ENCODE measurements at places on chromosomes 16 and 17.

- no peak for DNase-seq
Observed at GRCh38 chr17:39608142-39608981, 642 bp upstream of the NEUROD2 start.

DNA sequence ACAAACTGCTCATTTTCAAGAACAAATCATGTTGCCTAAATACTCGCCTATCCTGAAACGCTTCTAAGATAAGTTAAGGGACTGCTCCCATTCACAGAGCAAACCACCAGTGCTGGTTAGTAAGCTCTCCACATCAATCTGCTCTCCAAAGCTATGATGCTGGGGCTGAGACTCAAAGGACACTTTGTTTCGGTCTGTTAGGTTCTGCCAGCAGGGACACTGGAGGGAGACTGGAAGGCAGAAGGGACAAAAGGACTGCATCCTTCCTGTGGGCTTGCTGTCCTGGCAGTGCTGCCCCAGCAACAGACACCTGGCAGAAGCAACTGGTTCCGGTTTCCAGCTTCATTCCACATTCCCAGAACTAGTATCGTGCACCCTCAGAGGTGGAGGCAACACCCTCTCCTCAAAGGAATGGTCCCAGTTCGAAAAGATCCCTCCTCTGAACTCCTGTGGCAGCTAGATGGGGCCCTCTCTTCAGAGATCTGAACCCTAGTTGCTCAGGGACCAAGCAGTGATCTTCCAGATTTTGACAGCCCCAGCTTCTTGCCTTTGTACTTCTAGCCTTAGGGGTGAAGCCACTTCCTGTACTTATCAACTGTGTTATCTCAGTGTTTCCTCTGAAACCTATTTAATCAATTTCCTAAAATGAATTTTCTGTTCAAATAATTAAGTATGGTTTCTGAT is 73.4 kb upstream of the GSG1L start:
- peak; percentile 51 for DNase-seq

DNA sequence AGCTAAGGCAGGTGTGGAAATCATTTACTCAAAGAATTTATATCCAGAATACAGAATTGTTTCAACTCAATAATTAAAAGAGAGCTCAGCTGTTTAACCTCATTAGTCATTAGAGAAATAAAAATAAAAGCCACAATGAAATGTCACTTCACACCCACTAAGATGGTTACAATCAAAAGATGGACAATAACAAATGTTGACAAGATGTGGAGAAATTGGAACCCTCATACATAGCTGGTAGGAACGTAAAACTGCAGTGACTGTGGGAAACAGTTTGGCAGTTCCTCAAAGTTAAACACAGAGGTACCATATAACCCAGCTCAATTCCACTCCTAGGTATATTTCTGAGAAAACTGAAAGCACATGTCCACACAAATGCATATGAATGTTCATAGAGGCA is 49.8 kb downstream of the NDEL1 start:
- no peak for DNase-seq

DNA sequence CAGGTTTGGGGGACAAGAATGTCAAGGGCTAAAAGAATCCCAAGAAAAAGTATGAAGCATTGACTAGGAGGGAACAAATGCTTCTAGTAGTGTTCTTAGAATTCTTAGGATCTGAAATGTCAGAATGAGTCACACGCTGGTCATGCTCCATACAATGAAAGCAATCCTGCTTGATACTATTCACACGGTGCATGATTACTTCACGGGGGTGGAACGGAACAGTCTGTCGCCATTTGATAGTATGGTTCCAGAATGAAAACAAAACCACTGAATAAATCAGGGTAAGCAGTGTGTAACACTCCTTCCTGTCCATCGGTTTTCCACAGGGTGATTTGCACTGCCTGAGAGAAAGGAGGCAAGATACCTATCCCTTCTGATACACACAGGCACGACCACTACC is 22.9 kb upstream of the YWHAE start:
- no peak for DNase-seq

DNA sequence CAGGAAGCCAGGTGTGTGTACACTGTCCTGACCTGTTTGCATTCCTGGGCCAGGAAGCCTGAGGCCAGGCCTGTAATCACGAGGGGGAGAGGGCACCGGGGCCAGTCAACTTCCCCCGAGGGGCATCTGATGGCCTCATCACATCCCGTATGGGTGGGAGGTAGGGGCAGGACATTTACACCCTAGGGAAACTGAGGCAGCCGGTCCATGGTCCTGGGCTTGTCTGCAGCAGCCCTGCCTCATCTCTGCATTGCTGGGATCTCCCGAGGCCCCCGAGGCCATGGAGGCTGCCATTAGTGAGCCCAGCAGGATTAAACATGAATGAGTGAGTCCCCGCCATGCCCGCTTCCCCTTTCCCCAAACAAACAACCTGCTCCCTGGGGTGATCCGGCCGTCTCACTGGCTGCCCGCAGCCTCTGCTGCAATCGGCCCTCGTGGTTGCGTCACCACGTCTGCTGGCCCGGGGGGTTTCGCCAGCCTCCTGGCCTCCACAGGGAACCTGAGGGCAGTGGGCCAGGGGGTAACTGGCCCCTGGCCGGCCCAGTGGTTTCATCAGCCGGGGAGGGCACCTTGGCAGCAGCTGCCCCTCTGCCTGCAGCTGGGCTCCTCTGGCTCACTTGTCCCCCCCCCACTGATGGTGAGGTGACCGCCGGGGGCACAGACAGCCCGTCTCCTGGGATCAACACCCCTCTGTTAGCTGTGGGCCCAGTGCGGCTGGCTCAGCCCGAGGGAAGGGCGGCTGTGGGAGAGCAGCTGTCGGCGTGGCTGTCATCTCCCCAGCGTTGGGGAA is 88.3 kb upstream of the GSE1 start:
- peak; percentile 82 for DNase-seq

- DNase-seq, result no peak
Observed at GRCh38 chr17:82490512-82491195, 28.9 kb upstream of the FOXK2 start.

- DNase-seq, result no peak
Observed at GRCh38 chr17:7241090-7241733, 1.0 kb downstream of the GABARAP start.

- peak; percentile 76 for DNase-seq
Observed at GRCh38 chr16:68275611-68276191, 11.4 kb downstream of the SLC7A6 start.

- DNase-seq, result no peak
Observed at GRCh38 chr16:29650771-29651170, 12.3 kb upstream of the SPN start.

GRCh38 chr17:1347589-1348323 is 52.3 kb downstream of the YWHAE start:
- no peak for DNase-seq

- peak; percentile 42 for DNase-seq
Observed at GRCh38 chr17:75832652-75833400, 11.4 kb downstream of the UNC13D start.

DNA sequence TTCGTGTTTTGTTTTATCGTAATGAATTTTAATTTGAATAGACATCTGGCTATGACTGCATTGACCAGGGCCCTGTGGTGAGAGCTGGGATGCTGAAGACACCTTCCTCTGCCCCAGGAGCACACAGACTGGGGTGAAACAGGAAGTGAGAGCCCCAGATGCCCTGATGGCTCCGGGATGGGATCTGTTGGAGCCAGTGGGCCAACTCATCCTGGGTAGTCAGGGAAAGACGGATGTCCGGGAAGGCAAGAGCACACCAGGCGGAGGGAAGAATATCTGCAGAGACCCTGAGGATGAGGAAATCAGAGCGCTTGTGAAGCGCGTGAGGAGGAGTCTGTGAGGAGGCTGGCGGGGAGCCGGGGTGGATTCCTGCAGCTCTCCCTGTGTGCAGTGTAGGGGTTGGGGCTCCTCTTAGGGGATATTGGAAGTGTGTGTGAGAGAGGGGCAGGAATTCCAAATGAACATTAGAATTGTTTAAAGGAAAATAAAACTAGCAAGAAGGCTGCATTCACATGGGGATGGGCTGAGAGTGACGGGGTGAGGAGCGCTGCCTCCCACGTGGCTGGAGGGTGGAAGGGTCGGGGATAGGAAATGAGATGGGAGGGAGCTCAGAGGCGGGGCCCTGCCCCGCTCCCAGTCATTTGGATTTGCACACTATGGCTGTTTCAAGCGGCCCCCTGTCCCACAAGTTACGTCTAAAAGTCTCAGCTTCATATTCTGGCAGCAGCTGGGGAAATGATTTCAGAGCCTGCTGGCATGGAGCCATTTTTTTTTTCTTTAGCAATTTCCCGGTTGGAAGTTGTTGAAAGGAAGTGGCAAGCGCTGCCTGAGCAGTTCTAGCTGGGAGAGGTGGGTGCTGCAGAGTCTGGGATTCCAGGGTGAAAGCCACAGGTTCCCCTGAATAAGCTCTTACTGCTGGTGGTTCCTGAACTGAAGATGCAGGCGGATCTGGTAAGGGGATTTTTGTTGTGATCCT is 71.2 kb upstream of the LGALS9 start:
- DNase-seq, result peak; percentile 40

- DNase-seq, result no peak
Observed at GRCh38 chr17:2703181-2703580, 8.4 kb downstream of the CLUH start.

DNA sequence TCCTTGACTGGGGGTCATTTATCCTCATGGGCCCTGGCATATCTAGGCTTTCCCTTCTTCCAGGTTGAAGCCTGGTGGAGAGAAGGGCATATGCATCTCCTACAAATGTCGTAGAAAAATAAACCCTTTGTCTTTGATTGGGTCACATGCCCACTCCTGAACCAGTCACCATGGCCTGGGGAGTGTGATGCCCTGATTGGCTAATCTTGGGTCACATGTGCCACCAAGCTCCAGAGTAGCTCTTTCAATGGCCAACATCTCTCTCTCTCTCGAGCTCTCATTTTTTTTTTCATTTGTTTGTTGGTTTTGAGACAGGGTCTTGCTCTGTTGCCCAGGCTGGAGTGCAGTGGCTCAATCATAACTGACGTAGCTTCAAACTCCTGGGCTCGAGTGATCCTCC is 5.6 kb upstream of the XPO6 start:
- DNase-seq, result no peak

Data from hematopoietic multipotent progenitor cell treated with erythropoietin and hydrocortisone succinate and interleukin-3 and kit ligand, for 4 days (in vitro differentiated cells).